ENCODE measurements at places on chromosomes 3 and 15.

DNA sequence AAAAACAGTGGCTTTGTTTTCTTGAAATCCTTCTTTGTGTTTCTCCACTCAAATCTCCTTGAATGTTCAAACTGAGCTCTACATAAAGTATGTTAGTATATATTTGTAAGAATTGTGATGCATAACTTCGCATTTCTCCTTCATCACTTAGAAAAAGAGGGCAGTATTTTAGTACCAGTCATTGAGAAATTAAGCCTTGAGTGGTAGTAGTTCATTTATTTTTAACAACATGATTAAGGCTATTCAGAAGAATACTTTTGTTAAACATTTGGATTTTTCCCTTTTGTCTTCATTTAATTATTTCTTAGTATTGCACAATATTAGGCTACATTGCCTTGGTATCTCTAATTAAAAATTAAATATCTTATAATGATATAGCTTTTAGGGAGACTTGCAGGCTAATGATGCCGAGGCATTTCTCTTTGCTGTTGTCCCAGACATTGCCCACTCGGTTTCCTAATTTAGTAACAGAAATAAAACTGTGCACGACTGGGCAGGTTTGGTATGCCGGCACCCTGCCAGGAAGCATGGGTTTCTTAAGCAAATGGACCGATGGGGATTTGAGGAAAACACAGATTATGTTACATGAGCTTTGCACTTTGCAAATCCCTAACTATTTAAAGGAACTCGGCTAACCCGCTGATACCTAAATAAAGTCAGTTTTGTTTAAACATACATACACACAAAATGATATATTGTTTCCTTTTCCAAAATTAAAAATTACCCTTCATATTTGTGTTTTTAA, 54.7 kb downstream of the LRRC28 start:
- peak; percentile 64 for DNase-seq

DNA sequence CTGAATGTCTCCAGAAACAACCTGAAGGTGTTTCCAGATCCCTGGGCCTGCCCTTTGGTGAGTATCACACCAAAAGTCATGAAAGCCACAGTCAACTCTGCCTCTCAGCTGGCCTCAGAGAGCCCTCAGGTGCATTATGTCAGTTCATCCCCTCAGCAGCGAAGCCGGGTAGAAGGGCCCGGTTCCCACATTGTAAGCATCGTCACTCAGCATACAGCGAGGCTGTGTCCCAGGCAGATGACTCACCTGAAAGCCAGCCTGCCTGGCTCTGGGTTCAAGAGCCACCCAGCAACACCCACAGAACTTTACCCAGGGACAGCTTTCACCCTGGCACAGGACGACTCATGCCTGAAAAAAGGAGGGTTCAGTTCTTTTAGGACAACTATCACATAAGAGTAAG, 91.6 kb downstream of the LRRK1 start:
- no peak for DNase-seq

DNA sequence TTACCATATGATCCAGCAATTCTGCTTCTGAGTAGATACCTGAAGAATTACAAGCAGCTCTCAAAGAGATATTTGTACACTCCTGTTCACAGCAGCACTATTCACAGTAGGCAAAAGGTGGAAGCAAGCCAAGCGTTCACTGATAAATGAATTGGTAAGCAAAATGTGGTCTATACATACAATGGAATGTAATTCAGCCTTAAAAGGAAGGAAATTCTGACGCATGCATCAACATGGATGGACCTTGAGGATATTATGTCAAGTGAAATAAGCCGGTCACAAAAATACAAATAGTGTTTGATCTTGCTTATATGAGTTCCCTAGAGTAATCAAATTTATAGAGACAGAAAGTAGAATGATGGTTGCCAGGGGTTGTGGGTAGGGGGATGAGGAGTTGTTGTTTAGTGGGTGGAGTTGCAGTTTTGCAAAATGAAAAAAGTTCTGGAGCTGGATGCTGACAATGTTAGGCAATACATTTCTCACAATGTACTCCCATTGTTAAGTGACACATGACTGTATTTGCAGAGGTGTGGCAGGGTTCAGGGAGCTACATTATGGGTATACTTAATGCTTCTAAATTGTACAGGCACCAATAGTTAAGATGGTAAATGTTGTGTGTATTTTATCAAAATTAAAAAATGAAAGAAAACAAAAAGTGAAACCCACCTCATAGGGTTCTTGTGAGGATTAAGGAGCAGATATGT, 26.7 kb downstream of the SLC6A1 start:
- no peak for DNase-seq

DNA sequence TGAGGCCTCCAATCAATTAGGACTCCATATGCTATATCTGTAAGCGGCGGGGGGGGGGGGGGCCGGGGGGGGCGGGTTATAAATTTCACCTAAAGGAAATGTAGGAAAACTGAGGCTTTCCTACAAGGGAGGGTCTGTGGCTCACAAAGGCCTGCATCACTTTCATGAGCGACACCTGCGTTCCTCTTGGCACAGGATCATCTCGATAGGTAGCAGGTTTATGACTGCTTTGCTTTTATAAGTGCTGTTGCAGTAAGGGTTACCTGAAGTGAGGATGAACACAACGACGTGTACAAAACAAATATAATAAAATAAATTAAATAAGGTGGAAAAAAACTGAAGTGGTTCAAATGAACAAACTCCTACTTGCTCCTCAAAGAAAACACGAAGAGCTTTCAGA, 194.3 kb downstream of the FOXP1 start:
- no peak for DNase-seq
